HS-27A (cell line): ENCODE measurements at places on chromosomes 13 and 19.

GRCh38 chr19:45901432-45901911, 941 bp downstream of the MYPOP start:
- DNase-seq, result no peak

- no peak for DNase-seq
Observed at GRCh38 chr13:102018716-102019115, 383.1 kb downstream of the FGF14 start.

GRCh38 chr13:33642374-33643065, 175.4 kb upstream of the RFC3 start:
- no peak for DNase-seq

GRCh38 chr13:84433024-84433423, 550.8 kb upstream of the SLITRK1 start:
- peak; percentile 75 for DNase-seq

DNA sequence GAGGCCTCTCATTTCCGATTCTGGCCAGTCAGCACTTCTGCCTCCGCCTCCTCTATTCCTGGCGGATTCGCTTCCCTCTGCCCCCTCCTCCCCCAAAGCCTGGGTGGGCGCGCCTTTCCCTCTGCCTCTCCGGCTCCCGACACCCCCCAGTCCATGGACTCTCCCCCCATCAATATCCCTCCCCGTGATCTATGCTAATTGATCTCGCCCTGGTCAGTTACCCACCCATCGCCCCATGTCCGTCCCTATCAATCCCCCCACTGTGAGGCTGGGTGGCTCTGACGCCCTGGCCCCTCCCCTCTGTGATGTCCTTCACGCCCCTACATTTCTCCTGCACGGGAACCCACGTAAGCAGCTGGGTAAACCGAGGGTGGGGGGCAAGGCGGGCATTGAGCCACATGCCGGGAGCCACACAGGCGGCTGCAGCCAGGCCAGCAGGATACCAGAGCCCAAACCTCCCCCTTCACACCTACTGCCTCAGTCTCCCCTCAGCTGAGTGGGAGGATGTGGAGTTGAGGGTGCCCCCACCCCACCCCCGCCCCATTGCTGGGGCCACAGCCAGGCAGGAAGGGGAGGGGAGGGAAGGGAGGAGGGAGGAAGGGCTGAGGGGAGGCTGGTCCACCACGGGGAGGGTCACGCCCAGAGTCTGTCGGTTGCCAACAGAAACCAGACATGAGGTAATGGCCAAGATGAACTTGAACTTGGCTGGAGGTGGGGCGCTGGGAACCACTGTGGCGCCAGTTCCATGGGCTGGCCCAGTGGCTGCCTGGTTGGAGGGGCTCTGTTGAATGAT, 21.0 kb downstream of the SMIM24 start:
- no peak for DNase-seq

- no peak for DNase-seq
Observed at GRCh38 chr13:35469806-35470525, 6.5 kb downstream of the MAB21L1 start.

- no peak for DNase-seq
Observed at GRCh38 chr13:111865046-111865445, 201.9 kb upstream of the SOX1 start.

GRCh38 chr13:101627556-101627943, 175.1 kb downstream of the ITGBL1 start:
- DNase-seq, result no peak

DNA sequence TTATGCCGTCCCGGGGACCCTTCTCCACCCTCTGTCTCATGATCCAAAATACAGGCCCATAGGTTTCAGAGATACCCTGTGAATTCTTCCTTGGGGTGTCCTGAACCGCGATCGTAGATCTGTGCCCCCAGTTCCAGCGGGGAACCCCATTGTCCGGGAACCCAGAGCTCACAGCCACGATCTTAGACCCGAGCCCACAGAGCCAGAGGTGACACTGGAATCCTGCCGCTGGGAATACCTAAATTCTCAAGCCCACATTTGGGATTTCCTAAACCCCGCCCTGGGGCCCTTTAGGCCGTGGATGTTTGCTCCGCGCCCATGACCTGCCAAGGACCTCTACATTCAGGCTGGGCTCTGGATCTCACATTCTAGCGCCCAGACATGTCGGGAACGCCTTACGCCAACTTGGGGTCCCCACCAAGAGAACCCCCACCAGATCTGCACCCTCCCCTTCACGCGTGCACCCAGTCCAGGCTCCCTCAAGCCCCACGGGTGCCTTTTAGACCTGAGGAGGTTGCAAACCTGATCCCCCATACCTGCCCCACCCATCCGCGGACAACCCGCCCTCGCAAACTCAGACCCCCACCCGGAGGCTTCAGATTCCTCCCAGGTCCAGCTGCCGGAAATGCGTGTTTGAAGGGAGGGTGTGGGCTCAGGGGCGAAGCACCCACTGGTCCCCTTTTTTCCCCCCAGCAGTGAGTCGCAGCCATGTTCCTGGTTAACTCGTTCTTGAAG, 605 bp downstream of the CAPNS1 start:
- peak; percentile 71 for DNase-seq

DNA sequence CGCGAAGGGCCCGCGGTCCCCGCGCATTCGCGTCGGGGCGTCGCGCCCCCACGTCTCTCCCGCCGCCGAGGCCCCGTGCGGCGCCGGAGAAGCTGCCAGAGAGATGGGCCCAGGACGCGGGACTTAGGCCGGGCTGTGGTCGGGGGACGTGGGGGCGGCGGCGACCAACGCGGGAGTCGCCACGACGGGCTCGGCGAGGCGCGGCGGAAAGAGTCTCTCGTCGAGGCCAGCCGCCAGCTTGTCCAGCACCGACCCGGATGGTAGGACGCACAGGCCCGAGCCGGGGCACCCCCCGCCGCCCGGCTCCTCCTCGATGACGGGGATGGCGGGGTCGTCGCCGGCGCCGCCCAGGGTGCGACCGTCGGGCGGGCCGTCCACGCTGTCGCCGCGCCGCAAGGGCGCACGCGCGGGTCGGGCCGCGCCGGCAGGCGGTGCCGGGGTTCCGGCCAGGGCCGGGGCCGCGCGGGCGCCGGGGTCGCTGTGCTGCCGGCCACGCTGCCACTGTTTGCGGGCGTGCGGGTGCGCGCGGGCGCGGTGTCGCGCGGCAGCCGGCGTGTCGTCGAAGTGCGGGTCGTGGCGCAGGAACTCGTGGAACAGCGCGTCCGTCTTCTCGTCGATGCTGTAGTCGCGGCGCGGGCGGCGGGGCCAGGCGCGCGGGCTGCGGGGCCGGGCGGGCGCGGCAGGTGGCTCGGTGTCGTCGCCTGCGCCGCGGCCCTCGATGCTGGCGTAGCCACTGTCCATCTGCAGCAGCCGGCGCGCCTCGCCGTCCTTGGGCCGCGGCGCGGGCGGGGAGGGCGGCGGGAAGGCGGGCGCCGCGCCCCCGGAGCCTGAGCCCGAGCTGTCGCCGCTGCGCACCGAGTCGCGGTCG, 8.5 kb downstream of the CBARP start:
- DNase-seq, result no peak

- no peak for DNase-seq
Observed at GRCh38 chr19:36572593-36573019, 486 bp downstream of the ZNF529 start.

GRCh38 chr13:97851269-97851668, 102.2 kb upstream of the IPO5 start:
- no peak for DNase-seq

DNA sequence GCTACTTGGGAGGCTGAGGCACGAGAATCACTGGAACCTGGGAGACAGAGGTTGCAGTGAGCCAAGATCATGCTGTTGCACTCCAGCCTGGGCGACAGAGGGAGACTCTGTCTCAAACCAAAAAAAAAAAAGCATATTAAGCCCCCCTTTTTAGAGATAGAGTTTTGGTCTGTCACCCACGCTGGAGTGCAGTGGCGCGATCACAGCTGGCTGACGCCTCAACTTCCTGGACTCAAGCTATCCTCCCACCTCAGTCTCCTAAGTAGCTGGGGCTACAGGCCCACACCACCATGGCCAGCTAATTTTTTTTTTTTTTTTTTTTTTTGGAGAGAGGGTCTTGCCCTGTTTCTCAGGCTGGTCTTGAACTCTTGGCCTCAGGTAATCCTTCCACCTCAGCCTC, 34.2 kb upstream of the MAP3K10 start:
- no peak for DNase-seq

- no peak for DNase-seq
Observed at GRCh38 chr13:94415500-94416237, 63.8 kb downstream of the DCT start.
